ENCODE measurements at places on chromosomes 1 and 21.

DNA sequence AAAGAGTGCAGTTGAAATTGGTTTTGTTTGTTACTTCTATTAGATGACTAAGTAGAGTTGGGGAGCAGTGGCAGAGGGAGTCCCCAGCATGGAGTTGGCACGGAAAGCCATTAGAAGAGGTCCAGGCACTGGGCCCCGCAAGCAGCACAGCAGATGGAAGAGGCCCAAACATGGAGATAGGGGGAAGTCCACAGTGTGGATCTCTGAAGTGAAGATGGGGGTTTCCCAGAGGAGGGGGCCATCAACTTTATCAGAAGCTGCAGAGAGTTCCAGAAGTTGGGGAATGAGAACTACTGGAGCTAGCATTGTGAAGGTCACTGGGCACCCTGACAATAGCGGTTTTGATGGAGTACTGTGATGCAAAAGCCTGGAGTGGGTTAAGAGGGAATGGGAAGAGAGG is 30.6 kb downstream of the PAFAH2 start:
- DNase-seq, result no peak

DNA sequence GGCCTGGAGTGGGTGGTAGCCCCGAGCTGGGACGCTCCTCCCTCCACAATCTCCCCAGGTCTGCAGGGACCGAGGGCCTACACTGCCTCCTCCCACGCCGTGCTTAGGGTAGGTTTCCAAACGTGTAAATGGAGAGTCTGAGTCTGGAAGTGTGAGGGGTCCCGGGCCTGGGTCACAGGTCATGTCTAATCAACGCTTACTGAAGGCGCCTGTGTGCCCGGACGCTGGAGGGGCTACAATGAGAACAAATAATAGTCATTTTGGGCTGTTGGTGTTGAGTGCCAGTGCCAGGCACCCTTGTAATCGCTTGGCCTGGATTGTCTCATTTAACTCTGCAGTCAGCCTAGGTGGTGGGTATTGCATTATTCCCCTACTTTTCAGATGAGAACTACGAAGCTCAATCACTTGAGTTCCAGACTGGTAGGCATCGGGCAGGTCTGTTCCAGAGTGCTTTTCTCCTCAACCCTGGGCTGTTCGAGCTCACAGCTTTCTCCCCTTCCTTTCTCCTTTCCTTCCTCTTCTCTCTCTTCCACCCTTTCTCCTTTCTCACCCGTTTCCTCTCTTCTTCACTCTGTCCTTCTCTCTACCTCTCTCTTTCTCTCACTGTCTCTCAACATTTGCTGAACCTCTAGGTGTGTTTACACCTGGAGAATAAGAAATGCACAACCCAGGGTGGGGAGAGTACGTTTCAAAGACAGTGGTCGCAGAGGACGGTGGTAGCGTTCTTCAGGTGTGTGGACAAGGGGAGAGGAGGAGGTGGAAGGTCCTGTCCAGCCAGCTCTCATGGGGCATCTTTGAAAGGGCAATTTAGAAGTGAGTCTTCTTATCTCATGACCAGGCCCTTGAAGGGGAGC is 883 bp downstream of the SLC66A1 start:
- DNase-seq, result no peak

GRCh38 chr1:64245495-64245894 is 42.1 kb downstream of the UBE2U start:
- DNase-seq, result no peak

DNA sequence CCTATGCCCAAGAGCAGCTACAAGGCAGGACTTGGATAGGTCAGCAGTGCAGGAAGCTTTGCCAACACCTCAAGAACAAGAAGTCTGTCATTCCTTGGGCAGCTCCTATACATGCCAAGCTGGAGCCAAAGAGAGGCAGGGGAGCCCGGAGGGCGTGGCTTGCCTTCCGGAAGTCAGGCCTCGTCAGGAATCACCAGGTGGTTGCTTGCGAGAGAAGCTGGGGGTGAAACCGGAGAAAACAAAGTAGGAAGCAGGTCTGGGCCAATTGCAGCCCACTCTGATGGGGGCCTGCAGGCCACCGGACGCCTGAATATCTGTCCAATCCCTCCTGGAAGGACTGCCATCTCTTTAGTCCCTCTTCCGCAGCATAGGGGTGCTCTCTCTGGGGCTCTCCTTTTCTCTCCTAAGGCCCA is 794 bp upstream of the FAM76A start:
- no peak for DNase-seq

DNA sequence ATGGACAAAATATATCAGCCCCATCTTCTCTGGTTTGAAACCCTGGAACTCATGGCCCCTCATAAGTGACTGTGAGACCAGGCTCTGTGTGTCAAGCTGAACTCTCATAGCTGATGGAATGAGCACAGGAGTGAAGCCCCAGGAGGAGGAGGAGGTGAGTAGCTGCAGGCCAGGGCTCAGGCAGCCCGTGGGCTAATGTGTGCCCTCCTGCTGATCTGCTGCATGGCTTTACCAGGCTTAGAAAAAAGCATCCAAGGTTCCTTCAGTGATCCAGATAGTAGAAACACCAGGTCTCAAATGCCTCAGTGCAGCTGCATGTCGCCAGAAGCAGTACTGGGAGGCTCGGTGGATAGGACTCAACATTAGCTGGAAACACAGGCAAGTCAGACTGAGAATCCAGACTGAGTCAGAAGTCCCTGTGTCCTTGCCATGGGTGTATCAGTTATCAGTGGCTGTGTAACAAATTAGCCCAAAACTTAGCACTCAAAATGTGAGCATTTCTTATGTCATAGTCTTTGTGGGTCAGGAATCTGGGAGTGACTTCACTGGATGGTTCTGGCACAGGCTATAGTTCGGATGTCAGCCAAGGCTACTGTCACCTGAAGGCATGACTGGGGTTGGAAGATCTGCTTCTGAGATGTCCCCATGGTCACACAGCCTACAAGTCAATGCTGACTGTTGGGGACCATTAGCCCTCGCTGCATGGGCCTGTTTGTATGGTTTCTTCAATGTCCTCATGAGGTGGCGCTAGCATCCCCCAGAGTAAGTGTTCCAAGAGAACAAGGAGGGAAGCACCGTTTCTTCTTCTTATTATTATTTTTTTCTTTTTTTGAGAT is 255.4 kb upstream of the IRF2BP2 start:
- DNase-seq, result no peak

- DNase-seq, result peak; percentile 26
Observed at GRCh38 chr1:88890791-88891317, 513 bp downstream of the GTF2B start.

- no peak for DNase-seq
Observed at GRCh38 chr1:218617986-218618385, 272.9 kb downstream of the TGFB2 start.

DNA sequence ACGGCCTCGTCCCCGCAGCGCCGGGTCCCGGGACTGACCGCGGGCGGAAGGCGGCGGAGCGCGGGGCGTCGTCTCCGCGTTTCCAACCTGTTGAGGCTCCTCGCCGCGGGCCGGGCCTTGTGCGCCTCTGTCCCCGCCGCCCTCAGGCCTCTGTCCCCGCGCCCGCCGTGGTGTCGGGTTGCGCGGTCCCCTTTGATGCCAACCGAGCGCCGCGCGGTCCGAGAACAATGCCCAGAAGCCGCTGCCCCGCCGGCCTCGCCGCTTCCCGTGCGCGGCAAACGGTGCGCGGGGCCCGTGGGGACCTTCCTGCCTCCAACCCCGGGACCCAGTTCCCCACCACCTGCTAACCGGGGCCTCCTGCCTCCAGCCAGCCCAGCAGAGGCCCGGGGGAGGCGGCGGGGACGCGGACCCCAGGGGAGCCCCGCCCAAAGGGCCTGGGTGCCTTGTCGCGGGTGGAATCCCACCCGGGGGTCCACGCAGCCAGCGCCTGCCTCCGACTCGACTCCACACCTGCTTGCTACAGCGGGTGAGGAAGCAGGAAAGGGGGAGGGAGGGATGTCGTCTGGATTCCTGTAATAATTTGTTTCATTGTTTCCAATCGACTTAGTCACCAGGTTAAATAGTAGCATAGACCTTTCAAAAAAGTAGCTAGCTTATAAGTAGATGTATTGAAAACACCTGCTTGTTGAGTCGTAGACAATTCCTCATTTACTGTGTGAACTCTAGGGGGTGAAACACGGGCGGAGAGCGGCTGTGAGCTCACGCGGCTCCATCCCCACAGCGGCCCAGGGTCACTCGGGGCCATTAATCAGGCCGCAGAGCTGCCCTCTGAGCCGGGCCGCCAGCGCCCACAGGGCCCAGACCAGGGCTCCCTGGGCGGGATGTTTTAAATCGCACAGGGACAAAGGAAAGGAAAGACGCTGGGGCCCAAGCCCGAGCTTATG is 1.1 kb downstream of the COL18A1 start:
- no peak for DNase-seq

DNA sequence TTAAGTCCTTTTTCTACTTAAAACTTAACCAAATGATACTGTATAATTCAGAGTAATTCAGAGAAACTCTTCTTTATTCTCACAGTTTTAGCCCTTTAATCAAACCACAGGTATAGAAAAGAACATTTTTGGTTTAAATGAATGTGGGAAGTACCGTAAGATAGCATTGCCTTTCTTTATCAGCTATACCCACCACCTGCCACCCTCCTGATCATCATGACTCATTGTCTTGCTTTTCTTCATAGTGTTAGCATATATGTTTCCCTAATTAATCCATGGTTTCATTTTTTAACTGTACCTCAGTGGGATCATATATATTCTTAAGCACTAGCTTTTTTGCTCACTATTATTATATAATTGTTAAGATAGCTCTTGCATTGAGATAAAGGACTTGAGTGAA is 27.5 kb upstream of the ANGPTL1 start:
- DNase-seq, result no peak

DNA sequence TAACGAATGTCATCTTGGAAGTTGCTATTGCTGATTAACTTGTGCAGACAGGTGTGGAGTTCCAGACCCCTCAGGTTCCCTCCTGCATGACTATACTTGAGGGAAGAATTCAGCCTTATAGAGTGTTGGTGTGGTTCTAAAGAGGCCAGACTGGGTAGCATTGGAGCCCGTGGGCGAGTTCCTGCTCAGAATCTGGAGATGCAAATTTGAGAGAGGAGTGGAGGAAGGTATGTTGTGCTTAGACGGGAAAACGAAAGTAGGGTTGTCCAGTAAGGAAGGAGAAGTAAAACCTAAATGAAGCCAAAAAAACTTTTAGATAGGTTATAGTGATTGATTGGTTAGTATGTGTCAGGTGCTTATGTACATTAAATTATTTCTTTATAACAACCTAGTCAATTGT is 79.2 kb downstream of the ZNF326 start:
- no peak for DNase-seq

GRCh38 chr1:92698932-92699331 is 86.0 kb downstream of the EVI5 start:
- DNase-seq, result no peak

DNA sequence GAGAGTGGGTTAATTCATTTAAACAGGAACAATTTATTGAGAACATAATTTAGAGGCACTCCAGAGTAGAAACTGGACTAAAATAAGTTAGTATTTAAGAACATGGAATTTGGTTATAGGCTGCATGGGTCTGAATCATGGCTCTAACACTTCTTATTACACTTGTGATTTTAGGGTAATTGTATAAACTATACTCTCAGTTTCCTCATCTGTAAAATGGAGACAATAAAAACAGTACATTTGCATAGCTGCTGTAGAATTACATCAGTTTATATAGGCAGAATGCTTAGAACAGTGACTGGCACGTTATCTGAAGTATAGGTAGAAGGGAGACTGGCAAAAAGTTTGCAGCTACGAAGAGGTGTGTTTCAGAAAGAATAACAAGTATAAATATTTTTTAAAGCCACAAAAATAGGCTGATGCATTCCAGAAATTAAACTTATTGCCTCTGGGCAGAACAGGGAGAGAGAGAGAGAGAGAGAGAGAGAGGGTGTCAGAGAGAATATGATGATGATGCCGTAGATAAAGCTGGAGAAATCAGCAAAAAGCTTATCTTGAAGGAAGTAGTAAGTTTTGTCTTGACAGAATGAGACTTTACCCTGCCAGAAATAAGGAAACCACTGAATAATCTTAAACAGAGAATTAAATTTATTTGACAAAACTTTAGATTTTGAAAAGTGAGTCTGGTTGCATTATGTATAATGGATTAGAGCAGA is 8.1 kb upstream of the OR6K3 start:
- DNase-seq, result no peak

DNA sequence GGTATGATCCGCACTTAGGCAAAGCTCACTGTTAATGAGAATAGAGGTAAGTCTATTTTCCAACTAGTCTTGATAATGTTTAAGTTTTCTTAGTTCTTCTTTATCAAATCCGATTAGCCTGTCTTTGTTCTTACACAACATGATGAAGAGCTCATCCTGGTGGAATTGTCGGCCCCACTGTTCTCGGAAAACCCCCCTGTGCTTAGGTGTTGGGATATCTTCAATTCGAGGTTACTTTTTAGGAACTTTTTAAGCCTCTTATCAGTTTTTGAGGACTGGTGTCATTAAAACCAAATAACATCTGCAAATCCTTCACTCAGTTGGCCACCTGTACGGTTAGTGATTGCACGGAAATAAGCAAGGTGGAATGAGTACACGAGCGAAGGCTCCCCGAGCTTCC is 60.7 kb upstream of the KIF26B start:
- DNase-seq, result no peak

DNA sequence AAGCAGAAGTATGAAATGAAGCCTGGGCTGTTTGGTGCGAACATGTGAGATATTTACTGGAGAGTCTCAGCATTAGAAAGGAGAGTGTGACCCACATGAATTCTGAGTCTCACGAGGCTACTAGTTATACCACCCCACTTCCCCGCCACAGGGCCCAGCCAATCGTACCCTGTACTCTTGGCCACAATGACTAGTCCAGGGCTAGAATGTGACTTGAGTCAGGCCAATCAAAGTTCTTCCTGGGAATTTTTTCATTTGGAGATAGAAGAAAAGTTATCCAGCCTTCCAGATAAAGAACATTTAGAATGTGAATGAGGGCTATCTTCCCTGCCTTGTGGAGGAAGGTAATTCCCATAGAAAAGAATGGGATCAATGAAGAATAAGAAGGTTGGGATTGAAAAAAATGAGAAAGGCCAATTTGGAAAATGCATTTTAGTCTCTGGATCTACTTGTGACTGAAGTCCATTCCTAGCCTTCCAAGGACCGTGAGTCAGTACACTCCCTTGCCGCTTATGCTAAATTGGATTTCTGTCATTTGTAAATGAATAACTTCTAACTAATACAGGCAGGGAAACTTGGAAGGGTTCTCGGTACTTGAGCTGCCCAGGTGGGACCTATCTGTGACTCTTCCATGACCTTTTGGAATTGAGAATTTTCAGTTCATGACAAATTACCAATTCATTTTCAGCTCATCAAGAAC is 12.3 kb upstream of the RIMKLA start:
- DNase-seq, result no peak

GRCh38 chr1:10943991-10944730 is 68.3 kb upstream of the TARDBP start:
- DNase-seq, result no peak

GRCh38 chr1:91831132-91831930 is 54.6 kb downstream of the TGFBR3 start:
- no peak for DNase-seq

- DNase-seq, result no peak
Observed at GRCh38 chr1:164560121-164560541, 1.1 kb downstream of the PBX1 start.

DNA sequence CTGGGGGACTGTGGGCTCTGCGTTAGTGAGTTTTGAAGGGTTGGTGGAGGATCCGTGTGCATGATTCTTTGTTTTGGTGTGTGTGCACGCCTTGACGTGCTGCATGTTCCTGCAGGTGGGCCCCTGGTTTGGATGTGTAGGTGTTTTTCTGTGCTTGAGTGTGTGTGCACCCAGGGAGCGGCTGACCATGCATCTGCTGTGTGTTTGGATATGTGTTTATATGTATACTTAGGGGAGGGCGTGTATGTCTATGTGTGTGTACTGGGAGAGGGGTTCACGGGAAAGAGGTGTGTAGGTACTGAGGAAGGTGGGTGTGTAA is 1.1 kb downstream of the VANGL2 start:
- no peak for DNase-seq

Measured in activated CD4-positive, alpha-beta T cell treated with anti-CD3 and anti-CD28 coated beads, Interleukin-2, Interleukin-4, amounts not matched to agents 100 ng/mL and 50 ng/mL, durations not matched to agents 16 hours and 8 hours (primary cell).